Dorsolateral prefrontal cortex (tissue), 122 donors: ENCODE measurements at places on chromosomes 5 and 9. TPM values are rescaled to one million over a fixed set of nuclear protein-coding genes. Genes with fewer than 3 reads are reported as not detected.

KIAA1958 gene
- 19.0 TPM for total RNA-seq

CBY3 gene
- not detected for total RNA-seq

BHMT2 gene
- 10.3 TPM for total RNA-seq

OR13D1 gene
- not detected for total RNA-seq

SH3TC2 gene
- 36.1 TPM for total RNA-seq
